Stimulated activated CD4-positive, alpha-beta T cell treated with anti-CD3 and anti-CD28 coated beads, TNF-alpha, amount 100 ng/mL, for 24 hours (primary cell): ENCODE measurements at places on chromosomes 16 and 17.

- DNase-seq = no peak
These were observed 6.3 kb downstream of the C17orf75 start for GRCh38 chr17:32335687-32336086.

GRCh38 chr16:74626741-74627416, 20.0 kb upstream of the GLG1 start:
- no peak for DNase-seq

DNA sequence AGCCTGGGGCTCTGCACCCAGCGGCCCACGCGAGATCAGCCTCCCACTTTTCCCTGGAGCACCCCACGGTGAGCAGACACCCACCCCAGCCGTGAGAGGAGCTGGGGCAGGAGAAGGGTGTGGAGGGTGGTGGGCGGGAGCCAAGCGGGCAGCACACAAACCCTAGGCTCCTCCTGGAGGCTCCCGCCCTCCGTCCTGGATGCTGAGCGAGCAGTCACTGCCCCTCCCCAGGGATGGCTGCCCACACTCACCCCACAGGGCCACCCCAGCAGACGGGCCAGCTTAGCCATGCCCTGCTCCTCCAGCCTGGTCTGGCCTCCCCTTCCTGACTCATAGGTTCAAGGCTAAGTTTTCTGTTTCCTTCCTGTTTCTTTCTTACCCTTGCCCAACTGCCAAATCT, 15.7 kb upstream of the ABCC3 start:
- DNase-seq = no peak

DNA sequence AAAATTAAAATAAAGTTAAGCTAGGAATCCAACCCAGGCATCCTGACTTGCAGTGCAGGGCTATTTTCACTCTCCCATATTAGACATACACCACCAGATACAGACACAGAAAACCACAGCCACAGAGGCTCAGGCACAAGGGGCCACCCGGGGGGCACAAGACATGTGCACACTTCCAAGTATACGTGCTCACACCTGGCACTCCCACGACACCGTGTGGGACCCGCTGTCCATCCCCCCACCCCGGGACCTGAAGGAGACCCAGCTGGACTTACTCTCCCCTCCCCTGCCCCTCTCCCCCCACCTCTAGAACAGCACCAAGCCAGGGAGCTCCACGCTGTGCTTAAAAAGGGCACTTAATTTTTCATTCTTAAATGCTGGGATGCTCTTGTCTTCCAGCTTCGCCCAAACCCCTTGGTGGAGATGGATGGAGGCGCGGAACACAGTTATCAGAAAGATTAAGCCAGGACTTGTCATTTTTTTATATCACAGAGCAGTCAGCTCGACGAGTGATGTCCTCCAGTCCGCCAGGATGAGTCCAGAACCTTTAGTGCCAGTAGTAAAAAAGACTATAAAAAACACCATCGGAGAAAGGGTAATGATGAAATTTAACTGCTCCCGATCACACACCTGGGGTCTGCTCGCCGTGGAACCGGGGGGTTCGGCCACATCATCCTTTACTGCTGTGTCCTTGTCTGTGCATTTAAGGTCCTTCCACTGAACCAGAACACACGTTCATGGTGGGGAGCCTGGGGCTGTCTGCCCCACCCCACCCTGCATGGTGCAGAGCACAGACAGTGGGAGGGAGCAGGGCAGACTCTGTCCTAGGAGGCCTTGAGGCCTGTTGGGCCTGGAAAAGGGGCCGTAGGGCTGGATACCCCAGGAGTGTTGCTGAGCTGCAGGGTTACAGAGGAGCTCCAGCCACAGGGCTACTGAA, 73.3 kb upstream of the LHX1 start:
- DNase-seq = no peak

- DNase-seq = no peak
These were observed 156.7 kb downstream of the HAPSTR1 start for GRCh38 chr16:9248162-9248561.

DNA sequence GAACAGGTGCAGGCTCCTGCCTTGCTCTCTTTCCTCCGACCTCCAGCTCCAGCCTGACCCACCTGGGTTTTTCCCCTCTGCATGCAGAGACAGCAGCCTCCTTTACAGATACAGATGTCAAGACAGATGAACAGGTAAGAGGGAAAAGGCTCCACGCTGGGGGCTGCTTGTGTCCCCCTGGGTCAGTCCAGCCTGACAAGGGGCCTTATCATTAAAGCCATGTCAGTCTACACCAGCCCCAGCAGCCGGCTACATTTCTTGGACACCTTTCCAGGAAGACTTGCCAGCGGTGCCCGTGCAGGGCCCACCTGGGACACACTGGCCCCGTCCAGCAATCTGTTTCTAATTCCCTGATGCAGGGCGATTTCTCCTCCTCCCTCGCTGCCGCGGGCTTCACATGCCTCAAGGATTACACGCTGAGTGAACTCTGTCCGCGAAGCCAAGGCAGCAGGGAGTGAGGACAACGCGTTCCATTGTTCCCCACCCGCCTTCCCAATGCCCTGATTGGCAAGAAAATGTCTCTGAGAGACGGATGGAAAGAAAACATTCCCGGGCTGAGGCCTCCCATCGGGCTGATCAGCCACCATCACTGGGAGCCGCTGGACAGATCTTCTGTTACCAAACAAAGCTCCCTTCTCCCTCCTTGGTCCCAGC, 184.7 kb downstream of the C16orf95 start:
- no peak for DNase-seq

GRCh38 chr17:12438813-12439586, 226.7 kb upstream of the MYOCD start:
- no peak for DNase-seq

DNA sequence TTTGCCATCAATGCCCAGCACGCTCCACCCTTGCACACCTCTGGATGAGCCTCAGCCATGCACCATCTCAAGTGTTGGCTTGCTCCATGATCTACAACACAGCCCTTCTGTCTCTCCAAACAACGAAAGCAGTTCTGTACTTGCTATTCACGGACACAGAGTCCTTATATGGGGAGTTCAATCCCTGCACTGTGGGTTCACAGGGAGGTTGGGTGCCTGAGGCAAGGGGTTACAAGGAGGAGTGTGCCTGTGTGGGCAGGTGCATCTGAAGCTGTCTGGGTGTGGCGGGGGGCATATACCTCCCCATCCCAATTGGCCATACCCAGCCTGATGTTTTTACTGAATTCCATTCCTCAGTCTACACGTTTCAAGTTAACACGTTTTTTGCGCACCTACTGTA, 5.6 kb downstream of the RUNDC3A start:
- DNase-seq = no peak

DNA sequence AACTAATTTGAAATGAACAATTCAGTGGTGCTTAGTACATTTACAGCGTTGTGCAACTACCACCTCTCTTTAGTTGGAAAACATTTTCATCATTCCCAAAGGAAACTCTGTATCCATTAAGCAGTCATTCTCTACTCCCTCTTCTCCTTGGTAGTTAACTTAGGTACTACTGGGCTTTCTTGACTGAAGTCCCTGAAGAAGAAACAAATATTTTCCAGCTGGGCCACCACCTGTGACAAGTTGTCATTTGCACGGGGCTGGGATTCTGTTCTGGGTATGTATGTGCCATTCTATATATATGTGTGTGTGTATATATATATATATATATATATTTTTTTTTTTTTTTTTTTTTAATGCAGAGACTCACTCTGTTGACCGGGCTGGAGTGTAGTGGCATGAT, 15.4 kb upstream of the RMI2 start:
- no peak for DNase-seq

DNA sequence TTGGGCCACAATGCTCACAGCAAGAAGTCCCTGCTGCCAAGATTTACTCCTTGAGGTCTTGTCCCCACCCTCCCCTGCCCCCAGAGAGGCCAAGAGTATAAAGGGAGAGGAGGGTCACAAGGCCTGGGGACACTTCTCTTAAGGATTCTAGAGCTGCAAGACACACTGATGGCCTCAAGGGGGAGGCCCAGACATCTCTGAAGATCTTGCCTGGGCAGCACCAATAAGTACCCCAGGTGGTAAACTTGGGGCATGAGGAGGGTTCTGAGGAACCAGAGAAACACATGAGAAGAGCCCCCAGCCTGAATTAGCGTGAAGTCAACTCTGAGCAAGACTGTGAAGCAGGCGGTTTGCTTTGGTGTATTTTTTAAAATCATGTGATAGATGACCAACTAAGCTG, 26.8 kb upstream of the MTMR4 start:
- no peak for DNase-seq

DNA sequence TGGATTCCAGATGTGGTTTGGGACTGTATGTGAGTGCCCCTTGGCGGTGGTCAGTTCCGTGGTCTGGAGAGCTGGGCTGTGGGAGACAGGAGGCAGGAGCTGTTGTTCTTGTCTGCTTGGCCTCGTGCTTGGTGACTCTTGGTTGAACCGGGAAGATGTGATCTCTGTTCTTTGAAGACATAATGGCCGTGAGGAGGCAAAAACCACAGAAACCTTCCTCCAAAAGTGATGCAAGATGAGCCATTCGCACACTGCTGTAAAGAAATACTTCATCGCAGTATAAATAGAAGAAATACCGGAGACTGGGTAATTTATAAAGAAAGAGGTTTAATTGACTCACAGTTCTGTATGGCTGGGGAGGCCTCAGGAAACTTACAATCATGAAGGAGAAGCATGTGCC, 128.8 kb downstream of the RAP1GAP2 start:
- no peak for DNase-seq

GRCh38 chr17:78785663-78786057, 3.6 kb upstream of the CYTH1 start:
- DNase-seq = no peak

DNA sequence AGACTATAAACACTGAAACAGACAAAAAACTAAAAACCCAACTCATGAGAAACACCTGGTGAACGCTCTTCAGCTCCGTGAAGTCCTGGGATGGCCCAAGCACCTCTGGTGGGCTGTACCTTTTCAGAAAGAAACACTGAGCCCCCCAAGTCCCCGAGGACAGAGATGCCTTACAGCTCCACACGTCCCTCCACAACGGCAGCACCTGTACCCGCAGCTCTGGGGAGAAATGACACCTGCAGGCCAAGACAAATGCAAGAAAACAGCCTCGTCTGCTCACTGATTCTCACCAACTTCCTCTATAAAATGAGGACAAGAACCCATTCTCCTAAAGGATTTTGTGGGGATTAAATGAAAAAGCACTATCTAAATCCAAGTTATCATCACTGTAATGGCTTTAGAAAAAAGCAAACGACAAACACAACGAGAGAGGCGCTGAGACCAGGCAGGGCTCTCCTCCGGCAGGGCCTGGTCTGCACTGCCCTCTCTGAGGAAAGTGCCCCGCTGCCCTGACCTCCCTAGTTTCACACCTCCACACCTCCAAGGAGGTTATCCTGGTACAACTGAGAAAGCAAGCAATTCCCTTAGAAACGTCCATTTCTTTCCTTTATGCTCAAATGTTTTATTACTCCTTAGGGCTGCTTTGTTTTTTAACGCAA, 114.9 kb downstream of the ZNF778 start:
- no peak for DNase-seq

GRCh38 chr17:51803161-51803560, 355.4 kb downstream of the CA10 start:
- DNase-seq = no peak

DNA sequence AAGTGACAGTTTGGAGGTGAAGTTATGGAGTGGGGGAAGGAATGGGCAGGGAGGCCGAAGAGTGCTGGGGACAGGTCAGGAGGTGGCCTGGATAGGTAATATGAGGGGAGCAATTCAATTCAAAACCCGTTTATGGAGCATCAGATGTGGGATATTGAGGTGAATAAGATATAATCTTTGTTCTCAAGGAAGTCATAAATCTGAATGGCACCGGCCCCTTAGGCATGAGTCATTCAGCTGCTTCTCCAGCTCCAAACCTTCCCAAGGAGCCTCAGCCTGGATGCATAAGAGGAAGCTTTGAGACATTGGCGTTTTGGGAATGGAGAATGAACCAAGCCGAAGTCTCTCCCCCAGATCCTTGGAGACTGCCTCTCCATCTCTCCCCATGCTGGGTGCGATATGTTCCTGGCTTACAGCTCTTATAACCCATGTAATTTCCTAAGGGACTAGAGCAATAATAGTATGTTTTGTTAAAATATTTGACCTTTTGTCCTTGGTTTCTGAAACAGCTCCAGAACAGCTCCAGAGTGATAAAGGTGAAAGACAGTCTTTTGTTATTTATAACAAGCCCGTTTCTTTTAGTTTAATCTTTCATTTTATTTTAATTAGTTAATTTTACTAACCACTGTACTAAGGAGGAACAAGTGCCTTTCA, 1.7 kb downstream of the TUBG2 start:
- no peak for DNase-seq

DNA sequence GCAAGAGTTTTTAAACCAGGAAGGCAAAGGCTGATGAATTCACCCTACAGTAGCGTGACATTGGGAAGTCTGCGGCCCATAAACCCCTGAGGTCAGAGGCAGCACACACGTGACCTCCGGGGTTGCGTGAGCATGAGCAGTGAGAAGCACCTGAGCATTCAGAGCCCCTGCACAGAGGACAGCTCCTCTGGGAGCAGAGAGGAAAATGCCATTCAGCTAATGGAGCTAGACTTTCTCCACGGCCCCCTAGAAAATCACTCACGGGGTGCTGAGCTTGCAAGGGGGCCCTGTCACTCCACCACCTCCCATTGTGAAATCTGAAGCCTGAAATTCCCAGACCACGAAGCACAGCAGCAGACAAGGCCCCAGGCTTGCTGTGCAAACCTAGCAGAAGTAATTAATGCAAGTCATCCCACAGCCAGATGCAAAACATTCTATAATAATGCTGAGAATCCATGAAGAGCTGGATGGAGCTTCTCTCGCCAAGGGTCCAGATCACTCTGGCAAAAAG, 114.9 kb upstream of the RCVRN start:
- DNase-seq = no peak

DNA sequence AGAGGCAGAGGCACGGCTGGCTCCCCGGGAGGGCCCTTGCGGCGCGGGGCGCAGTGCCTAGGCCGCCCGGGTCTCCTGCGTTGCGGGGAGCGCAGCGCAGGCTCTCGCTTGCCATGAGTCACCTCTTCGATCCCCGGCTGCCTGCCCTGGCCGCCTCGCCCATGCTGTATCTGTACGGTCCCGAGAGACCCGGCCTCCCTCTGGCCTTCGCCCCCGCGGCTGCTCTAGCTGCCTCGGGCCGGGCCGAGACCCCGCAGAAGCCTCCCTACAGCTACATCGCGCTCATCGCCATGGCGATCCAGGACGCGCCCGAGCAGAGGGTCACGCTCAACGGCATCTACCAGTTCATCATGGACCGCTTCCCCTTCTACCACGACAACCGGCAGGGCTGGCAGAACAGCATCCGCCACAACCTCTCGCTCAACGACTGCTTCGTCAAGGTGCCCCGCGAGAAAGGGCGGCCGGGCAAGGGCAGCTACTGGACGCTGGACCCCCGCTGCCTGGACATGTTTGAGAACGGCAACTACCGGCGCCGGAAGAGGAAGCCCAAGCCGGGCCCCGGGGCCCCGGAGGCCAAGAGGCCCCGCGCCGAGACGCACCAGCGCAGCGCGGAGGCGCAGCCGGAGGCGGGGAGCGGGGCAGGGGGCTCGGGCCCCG, 390 bp downstream of the FOXL1 start:
- no peak for DNase-seq

DNA sequence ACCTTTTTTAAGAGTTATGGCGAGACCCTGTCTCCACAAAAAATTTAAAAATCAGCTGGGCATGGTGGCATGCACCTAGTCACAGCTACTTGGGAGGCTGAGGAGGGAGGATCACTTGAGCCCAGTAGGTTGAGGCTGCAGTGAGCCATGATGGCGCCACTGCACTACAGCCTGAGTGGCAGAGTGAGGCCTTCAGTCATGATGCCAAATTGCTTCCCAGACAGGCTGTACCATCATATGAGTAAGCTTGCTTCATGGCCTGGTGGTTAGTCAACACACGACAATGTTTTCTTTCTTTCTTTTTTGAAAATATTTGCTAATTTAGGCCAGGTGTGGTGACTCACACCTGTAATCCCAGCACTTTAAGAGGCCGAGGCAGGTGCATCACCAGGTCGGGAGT, 12.5 kb downstream of the NTAN1 start:
- no peak for DNase-seq

GRCh38 chr16:78563905-78564304, 464.5 kb downstream of the WWOX start:
- no peak for DNase-seq
